ENCODE measurements at places on chromosomes 2 and 18.
A peak's percentile ranks its signal among the peaks of the same experiment; 100 is the strongest.

- no peak for DNase-seq
Measured at GRCh38 chr2:242035858-242036652, 166.5 kb downstream of the RTP5 start.

DNA sequence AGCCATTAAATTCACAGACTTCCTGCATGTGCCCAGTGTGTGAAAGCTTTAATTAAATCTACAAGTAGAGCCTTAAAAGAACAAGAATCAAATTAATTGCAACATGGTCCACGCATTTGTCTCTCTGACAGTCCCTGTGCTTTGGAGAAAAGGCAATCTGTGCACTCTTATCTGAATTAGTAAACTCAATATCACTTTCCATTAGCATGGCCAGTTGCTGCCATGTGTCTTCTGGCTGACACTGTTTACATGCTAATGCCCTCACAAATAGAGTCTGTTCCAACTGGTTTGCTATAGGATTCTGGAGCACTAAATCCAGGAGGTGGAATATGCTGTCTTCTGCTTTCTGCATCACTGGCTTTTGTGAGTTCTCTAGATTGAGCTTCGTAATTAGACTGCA is 434.5 kb upstream of the RAB12 start:
- no peak for DNase-seq

DNA sequence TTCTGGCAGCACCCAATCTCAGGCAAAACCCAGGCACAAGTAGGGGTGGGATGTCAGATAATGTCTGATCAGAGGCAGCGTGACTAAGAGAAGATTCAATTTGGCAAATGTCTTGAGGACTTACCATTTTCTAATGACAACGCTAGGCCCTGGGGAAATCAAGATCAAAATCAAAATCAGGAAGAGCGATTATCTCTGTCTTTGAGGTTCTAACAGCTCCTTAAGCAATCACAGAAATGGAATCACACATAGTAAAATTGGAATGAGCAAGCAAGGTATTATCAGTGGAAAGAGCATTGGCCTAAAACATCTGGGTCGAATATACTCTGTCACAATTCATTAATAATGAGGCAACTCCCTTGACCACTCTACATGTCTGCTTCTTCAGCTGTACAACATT is 8.6 kb upstream of the SERPINB2 start:
- no peak for DNase-seq

- no peak for DNase-seq
Measured at GRCh38 chr18:13982126-13982525, 66.8 kb upstream of the MC2R start.

- DNase-seq: no peak
Measured at GRCh38 chr2:165114346-165114939, 89.4 kb downstream of the SCN3A start.

GRCh38 chr18:8771930-8772329 is 66.6 kb downstream of the MTCL1 start:
- DNase-seq: no peak

DNA sequence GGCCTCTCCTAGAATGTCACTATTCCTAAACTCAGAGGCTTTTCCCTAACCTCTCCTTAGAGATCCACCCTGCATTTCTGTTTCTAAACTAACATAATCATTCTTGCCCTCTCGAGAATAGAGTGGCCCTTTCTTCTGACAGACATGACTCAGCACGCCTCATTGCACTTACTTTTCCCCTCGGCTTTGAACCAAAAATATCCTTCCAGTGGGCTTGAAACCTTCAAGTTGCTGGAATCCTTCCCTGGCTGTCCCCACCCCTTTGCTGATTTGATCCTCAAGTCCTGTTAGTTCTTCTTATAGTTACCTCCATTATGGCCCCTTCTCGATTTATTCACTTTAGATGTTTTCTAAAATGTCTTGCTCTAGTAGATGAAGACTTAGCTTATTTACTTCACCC is 158.0 kb downstream of the LTBP1 start:
- no peak for DNase-seq

DNA sequence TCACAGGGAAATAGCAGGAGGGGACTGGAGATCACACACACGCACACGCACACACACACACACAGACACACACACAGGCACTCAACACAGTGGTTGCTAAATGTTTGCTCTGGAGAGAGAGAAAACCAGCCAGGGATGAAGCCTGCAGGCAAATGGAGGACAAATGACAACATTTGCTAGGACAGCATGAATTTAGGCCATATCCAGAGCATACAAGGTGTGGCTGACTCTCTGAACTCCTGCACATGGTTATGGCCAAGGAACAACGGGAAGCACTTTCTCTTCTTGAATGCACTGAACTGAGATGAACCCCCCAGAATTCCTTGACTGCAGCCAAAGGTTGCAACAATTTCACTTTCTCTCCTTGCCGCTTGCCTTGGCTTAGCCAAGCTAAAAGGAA is 230.0 kb upstream of the RASGRP3 start:
- DNase-seq: no peak

- no peak for DNase-seq
Measured at GRCh38 chr2:236858661-236859060, 227.0 kb upstream of the COPS8 start.

DNA sequence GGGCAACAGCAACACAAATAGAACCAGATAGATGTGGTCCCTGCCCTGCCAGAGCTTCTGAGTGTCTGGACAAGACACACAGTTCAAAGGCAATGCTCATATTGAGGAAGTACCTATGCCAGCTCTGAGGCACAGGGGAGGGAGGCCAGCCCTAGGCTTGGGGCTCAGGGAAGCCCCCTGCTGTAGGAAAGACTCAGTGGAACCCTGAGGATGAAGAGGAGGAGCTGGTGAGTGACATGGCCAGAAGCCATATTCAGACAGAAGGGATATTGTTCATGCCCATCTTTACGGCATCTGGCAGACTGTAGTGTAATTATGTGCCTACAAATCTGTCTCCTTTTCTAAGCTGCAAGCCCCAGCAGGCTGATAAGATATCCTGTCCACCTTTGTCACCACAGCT is 8.8 kb downstream of the SIGLEC15 start:
- DNase-seq: no peak

DNA sequence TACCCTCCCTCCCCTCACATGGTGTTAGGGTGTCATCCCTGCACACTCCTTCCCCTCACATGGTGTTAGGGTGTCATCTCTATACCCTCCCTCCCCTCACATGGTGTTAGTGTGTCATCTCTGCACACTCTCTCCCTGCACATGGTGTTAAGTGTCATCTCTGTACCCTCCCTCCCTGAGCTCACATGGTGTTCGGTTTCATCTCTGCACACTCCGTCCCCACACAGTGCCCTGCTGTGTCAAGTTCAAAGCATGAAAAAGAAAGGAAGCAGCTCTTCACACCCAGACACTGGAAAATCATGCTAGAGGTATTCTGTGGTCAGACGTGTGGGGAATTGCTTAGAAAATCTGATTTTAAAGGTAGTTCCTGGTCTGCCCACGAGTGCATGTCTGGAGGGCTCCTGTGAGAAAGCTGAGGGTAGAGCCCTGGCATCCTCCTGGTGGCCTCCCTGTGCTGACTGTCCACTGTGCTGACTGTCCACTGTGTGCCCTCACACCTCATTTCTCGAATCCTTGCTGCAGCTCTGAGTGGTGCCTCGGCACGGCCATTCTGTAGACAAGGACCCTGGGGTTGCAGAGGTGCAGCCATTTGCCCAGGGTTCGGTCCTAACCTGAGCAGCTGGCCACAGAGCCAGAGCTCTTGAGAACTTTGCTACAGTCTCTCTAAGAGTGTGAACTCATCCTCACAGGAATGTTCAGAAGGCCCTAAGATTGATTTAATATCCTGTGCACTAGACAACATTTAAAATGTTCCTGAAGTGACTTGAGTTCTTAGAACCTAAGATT is 69.1 kb upstream of the NFATC1 start:
- DNase-seq: no peak

GRCh38 chr2:146374505-146374904 is 1470.3 kb upstream of the ACVR2A start:
- DNase-seq: no peak

DNA sequence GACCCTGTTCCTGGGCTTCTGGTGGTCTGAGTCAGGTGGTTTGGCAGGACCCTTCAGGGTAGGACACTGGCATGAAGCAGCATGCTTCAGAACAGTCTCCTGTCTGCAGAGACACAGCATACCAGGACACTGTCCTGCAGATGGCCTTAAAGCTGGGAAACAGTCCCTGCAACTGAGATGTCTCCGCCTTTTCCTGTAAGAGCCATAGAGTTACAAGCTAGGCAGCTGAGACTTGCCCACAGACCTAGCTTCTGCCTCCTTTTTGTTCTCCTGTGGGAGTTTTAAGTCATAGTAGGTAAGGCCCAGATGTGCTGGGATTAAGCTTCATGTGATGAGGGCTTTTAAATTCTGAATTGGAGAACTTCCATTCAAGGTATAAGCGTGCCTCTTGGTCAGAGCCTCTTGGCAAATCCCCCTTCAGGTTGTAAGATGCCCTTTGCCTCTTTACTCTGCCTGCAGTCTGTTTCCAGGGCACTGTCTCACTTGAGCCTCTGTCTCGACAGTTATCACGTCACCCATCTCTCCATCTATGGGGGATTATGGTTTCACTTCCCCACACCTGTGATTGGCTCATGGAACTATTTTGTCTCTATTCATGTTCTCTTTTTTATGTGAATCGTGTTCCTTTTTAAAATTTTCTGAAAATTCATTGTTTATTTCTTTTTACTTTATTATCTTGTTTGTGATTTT is 51.8 kb downstream of the COA5 start:
- DNase-seq: no peak

DNA sequence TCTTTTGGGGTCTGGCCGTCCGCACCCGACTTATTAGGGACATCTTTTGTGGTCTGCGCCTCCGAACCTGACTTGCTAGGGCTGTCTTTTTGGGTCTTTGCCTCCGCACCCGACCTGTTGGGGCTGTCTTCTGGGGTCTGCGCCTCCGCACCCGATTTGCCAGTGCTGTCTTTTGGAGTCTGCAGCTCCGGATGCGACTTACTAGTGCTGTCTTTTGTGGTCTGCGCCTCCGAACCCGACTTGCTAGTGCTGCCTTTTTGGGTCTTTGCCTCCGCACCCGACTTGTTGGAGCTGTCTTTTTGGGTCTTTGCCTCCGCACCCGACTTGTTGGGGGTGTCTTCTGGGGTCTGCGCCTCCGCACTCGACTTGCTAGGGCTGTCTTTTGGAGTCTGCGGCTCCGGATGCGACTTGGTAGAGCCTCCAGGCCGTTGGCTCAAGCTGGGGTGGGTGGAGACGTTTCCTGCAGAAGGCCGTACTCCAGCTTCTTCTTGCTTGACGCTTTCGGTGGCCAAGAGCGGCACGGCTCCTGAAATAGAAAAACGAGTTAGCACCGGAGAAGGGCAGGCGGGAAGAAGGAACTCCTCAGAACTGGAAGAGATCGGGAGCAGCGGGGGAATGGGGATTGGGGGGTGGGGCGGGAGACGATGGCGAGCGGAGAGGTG is 498 bp downstream of the TGOLN2 start:
- peak; percentile 33 for DNase-seq

GRCh38 chr2:85862426-85862825 is 26.4 kb downstream of the ST3GAL5 start:
- peak; percentile 54 for DNase-seq

DNA sequence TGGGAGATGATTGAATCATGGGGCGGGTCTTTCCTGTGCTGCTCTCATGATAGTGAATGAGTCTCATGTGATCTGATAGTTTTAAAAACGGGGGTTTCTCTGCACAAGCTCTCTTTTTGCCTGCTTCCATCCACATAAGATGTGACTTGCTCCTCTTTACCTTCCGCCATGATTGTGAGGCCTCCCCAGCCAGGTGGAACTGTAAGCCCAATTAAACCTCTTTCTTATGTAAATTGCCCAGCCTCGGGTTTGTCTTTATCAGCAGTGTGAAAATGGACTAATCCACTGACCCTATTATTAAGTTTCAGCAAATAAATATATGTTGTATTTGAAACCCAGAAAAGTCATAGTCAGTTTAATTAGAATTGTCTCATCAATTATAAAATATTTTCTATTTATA is 22.0 kb downstream of the IRS1 start:
- no peak for DNase-seq

- peak; percentile 46 for DNase-seq
Measured at GRCh38 chr2:9422321-9423099, 818 bp downstream of the ITGB1BP1 start.

GRCh38 chr2:132415915-132416722 is 486 bp upstream of the GPR39 start:
- no peak for DNase-seq

DNA sequence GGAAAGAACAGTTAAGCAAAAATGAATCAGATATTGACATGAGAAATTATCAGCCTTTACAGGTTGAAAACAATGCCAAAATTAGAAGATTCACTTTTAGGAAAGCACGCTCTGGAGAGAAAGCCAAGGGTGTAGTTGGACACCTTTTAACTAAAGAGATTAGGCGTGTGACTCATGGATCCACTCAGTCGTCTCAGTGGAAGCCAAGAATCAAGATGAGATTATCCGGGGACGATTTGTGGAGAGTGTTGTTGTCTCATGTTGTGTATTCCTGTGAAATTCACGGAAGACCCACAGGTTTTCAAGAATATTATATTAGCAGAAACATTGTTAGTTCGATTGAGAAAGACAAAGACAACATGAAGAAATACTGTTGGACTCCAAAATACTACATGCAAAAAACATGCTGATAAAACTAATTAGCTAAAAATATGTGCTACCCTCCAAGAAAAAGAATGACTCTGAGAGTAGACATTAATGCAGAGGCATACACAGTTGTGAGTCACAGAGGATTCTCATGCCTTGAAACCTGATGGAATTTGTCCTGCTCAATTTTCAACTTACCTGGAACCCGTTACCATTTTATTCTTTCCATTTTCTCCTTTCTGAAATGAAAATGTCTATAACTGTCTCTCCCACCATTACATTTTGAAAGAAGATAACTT is 192.1 kb upstream of the RND3 start:
- no peak for DNase-seq

DNA sequence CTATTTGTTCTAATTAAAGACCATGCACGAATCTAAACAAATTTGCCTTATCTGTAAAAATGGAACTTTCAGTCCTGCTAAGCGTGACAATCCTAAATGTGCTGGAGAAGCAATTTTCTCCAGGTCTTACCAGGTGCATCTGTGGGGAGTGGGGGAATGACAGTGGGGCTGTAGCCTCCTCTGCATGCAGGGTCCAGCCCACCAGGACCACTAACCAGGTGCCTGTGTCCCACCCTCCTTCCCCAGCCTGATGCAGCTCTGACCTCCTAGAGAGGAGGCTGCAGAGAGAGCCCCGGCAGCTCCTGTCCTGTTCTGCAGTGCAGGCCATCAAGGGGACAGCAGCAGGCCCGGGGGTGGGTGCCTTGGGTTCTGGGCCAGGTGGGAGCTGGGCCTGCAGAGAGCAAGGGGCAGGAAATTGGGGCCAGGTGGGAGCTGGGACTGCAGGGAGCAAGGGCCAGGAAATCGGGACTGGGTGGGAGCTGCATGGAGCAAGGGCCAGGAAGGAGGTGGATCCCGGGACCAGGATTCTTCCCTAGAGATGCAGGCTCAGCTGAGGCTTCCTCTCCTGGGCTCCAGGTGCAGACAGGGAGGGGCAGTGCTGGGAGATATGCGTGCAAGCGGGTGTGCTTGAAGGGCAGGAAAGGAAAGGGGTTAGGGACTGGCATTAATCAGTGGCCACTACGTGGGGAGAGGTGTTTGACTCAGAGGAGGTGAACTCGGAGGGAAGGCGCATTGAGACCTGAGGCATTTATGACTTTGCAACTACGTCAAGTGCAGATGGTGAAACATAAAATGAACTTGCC is 185.3 kb downstream of the ANKRD30B start:
- DNase-seq: no peak

- DNase-seq: no peak
Measured at GRCh38 chr2:73253400-73253799, 19.3 kb downstream of the CCT7 start.

Data from stimulated activated CD8-positive, alpha-beta memory T cell treated with anti-CD3 and anti-CD28 coated beads, Interleukin-7, amount 100 ng/mL, for 4 hours (primary cell).